ENCODE measurements at places on chromosomes 5 and 9.

DNA sequence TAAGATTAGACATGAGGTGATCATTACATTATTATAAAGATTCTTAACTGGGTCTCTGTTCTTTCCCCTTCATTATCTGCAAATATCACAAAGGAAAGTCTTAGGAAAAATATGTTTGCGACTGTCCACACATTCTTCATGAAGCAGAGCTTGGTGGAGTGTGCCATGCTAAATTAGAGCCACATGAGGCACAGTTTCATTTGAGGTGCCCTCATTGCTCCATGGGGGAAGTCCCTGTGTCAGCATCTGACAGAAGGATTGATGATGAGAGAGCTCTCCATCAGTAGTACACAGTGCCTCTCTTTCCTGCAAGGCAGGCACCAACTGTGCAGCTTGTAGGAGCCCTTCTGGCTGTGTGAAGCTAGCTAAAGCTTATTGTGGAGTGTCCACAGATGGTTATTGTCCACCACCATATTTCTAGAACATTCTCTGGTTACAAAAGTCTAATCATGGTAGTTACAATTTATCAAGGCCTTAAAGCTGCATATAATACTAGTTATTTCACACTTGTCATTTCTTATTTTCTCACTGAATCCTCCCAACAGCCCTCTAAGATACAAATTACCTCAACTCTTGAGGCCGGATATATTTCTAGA lies 63.9 kb downstream of the C9orf152 start:
- no peak for DNase-seq

DNA sequence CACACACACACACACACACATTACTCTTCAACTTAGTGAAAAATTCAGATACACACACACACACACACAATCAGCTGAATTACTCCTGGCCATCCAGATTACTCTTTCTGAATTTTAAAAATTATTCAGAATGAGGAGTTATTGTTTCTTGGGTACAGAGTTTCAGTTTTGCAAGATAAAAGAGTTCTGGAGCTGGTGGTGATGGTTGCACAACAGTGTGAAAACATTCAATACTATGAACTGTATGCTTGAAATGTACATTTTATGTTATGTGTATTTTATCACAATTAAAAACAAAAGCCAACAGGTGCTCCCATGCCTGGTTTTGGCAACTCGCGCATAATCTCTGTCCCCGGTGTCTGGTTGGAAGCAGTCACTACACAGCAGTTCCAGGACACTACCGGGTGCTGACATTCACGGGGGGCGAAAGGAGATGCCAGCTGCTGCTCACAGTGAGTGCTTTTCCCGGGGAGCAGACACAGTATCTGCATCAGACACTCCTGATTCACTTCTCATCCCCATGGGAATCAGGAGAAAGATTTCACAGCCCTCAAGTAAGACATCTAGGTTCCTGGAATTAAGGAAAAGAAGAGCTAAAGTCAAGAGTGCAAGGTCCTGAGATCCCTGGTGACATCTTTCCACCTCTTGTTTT lies 55.7 kb downstream of the LHFPL2 start:
- DNase-seq, result no peak

- no peak for DNase-seq
Observed at GRCh38 chr9:27473111-27473529, 51.0 kb upstream of the IFNK start.

DNA sequence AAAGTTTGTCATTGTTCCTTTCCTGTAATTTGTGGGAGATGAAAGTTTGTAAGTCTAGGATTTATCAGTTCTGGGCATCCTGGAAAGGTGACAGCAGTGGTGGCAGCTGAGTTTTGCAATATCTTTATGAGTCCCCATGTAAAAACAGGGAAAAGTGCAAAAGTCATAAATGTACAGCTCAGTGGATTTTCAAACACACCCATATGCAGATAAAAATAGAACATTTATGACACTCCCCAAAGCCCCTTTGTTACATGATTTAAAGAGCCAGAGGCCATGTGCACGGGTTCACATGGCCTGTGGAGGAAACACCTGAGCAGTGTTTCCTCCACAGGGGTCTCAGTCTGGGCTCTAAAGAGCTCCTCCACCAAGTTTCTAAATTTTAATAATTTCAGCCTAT lies 6.3 kb downstream of the TMEM38B start:
- DNase-seq, result no peak

- DNase-seq, result no peak
Observed at GRCh38 chr9:101369286-101369685, 15.5 kb downstream of the BAAT start.

DNA sequence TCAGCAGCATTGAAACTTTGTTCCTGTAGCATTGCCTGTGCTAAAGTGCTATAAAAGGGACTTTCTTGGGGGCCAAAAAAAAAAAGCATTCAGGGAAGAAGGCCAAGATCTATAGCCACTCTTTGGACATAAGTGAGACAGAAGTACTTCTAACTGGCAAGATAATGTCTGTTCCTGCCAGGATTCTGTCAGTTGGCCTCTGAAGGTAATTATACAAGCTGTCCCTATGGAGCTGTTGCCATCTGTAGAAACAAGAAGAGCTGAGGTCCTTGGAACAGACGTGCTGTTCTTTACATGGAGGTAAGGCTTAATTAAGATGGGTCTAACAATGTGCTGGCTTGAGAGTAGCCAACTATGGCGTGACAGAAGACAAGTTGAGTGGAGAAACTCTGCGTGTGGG lies 9.7 kb downstream of the KIF20A start:
- DNase-seq, result no peak

GRCh38 chr9:18778846-18779245 lies 254.2 kb downstream of the SAXO1 start:
- no peak for DNase-seq

DNA sequence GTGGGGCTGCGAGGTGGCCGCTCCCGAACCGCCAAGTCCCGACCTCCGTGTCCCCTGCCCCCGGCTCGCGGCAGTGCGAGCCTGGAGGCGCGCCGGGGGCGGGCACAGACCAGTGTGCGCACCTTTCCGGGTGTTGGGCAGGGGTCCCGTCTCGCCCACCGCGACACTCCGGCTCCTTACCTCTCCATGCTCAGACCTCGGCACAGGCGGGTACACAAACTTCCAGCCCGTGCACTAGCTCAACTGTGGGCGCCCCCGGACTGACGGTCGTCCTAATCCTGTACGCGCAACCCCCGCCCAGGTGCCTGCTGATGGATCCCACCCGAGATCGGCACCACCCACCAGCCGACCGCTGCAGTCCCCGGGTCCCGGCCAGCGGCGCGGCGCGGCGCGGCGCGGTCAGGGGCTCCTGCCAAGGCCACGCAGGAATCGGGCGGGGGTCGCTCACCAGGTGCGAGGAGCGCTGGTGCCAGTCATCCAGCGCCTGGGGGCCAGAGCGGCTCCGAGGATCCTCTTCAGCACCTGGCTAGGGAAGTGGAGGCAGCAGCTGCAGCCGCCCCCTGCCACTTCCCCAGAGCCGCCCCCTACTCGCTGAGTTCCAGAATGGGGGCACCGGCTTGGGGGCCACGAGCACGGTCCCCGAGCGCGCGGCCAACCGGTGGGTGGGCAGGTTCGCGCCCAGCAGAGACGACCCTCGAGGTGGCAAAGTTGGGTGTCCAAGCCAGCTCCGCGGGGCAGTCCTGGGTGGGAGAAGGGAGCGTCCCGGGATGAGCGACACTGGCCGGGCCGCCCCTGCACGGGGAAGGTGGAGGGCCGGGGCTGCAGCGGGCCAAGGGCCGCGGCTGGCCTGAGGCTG lies 511 bp downstream of the SEMA5A start:
- DNase-seq, result no peak

DNA sequence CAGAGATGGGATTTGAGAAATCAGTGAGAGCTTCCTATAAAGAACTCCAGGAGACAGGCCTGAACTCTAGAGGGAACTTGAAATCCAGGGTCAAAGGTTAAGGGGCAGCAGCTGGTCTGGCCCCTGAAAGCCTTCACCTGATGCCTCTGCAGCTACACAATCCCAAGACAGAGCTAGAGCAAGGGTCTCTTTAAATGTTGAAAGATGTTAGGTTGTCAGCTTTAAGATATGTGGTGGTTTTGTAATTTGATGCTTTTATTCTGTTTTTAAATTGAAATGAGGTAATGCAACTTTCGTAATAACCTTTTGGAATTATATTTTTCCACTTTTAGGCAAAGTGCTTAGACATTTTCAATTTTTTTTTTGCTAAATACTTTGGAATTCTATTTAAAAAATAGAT lies 2.4 kb downstream of the SOWAHA start:
- no peak for DNase-seq

DNA sequence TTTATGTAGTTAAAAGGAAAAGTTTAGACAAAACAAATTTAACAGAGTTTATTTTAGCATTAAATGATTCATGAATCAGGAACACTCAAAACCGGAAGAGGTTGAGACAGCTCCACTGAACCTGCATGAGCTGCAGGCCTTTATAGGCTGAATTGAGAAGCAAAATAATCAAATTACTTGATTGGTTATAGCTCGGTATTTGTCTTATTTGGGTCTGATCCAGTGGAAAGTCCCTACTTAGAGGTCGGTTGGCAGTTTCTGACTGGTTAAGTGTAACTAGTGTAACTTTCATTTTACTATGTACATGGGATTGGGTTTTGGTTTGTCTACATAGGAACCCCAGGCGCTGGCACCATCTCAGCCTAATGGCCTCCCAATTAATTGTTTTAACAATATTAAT lies 74.1 kb upstream of the PIK3R1 start:
- no peak for DNase-seq
